ENCODE measurements at places on chromosomes 7 and 10.

DNA sequence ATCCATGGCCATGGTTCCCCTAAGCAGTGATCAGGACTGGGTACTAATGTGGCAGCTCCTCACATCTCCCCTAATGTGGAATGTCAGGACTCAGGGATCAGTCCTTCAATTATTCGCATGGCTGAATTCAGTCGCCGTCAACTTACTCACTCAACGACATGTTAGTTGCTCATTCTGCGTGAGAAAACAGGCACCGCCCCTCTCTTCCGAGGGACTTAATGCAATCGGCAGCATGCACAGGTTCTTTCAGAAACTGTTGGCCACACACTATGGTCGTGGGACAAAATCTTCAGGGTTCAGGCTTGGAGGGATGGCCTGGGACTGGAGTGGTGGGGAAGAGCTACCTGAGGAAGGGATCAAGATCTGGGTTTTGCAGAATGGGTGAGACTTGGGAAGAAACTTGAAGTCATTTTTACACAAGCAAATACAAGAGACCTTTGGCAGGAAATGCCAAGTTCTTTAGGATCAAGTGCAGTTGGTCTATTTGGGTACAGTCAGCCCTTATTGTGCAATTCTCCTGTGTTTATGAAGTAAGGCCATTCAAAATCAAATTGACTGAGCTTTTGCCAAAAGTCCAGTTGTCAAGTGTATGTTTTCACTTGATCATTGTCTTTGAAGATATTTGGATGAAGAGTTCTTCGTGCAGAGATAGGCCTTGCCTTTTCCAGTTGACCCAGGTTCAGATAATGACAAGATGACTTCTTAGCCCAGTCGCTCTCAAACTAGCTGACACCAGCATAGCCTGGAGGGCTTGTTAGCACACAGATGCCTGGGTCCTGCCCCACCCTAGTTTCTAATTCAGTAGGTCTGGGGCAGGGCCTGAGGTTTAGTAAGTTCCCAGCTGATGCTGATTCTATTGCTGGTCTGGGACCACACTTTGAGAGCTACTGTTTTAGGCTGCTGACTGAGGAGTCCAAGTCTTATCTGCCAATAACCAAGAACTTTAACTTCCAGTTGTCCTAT lies 48.5 kb downstream of the LRRC18 start:
- no peak for DNase-seq

GRCh38 chr10:61001731-61002122 lies 57.7 kb upstream of the RHOBTB1 start:
- no peak for DNase-seq

GRCh38 chr10:12922117-12922900 lies 79.2 kb downstream of the CCDC3 start:
- DNase-seq = no peak

- no peak for DNase-seq
These were observed 920.2 kb downstream of the TYW1 start for GRCh38 chr7:67916571-67917436.

GRCh38 chr7:117023325-117023854 lies 70.1 kb downstream of the ST7 start:
- DNase-seq = no peak

- DNase-seq = no peak
These were observed 120.6 kb downstream of the SAMD9 start for GRCh38 chr7:92997152-92997551.

DNA sequence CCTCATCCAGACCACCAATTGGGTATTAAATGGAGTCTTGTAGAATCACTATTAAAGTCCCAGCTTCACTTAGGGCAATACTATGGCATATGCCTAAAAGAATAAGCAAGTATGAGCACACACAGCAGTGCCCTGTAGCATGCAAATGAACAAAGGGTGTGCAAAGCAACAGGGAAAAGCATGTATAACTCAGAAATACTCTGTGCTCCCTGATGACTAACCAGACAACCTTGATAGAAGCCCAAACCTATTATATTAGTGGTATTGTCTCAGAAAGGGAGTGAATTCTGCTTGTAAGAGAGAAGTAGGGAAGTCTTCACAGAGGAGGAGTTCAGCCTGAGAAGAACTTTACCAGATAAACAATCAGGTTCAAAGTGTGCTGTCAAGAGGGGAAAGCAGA lies 131.2 kb downstream of the DGKI start:
- no peak for DNase-seq

- DNase-seq = no peak
These were observed 921.5 kb downstream of the TYW1 start for GRCh38 chr7:67918158-67918557.

DNA sequence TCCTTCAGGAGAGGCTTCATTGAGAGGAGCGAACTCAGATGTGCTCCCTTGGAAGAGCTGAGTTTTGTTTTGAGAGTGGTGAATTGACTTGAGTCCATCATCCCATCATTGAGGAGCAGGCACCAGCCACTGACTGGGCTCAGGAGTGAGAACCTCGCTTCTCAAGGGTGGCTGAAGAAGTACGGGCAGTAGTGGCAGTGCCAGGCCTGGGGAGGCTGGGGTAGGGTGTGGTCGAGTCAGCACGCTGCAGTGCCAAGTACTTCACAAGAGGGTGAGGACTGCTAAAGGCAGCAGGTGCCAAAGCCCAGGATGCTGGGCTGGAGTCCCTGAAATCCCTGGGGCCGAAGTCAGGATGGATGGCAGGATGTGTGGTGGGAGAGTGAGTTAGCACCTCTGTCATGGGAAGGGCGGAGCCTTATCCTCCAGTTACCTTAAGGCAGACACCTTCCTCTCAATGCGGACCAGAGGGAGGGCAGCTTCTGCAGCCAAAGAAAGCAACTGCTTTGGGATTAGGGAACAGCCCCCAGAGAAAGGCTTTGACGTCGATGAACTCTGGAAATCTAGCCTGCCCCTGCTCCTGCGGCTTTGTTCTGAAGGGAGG lies 210.3 kb downstream of the CAMK1D start:
- DNase-seq = no peak

DNA sequence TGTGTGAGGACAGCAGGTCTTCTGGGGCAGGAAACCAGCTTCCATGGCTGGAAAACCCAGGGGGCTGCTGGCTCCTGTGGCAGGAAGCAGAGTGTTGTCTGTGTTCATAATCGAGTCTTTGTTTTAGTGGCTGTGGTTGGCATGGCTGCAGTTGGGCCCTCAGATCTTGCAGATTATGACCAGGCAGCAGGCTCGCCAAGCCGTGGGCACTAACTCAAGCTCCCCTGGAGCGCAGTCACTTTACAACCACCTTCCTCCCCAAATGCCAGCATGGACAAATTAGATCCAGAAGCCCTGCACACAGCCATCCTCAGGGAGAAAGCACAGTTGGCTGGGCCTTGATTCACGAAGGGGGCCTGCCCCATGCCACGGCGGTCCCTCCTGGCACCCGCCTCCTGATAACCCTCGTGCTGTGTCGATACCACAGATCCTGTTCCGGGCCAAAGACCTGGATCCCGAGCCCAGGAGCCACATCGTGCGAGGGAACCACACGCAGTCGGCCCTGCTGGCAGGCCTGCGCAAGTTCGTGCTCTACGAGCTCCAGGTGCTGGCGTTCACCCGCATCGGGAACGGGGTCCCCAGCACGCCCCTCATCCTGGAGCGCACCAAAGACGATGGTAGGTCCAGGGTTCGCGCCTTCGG lies 552.5 kb upstream of the FOXK1 start:
- no peak for DNase-seq

DNA sequence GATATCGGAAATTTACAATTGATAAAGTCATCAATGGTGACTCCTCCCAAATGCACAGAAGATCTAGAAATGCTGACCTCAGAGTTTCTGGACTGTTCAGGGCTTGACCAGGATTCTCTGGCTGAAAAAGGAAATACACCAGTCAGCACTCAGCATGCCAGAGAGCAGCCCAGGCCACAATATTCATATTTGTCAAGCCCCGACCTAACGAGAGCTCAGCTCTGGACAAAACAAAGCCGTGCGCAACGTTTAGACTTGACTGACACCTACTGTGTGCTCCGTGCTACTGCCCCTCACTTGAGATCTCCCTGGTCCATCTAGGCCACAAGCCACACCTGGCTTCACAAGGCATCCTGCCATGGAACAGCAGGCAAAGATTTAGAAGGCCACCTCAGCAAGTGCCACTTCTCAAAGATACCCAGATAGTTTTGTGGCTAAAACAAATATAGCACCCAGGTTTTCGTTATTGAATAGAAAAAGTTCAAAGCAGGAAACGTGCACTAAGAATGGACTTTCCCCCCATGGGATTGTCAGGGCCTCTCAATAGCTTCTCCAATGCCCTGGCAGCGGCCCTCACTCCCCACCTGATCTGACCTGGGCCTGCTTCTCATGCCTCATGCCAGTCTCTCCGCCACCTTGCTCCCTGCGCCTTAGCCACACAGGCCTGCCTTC lies 218.3 kb downstream of the FAM107B start:
- peak; percentile 49 for DNase-seq

DNA sequence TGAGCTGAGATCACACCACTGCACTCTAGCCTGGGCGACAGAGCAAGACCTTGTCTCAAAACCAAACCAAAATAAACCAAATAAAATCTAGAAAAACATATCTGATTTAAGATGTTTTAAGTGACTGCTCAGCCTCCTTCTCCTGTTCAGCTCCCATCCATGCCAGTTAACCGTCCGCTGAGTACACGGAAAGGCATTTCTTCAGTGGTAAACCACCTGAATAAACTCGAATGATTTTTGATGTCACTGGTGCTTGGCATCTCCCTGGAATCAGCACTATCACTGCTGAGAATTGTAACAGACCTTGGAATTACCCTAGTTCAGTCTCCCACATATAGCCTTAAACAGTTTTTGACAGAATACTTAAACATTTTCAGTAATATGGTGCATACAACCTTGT lies 24.1 kb upstream of the NRCAM start:
- DNase-seq = no peak

- DNase-seq = no peak
These were observed 147.0 kb downstream of the C1GALT1 start for GRCh38 chr7:7329326-7329725.

DNA sequence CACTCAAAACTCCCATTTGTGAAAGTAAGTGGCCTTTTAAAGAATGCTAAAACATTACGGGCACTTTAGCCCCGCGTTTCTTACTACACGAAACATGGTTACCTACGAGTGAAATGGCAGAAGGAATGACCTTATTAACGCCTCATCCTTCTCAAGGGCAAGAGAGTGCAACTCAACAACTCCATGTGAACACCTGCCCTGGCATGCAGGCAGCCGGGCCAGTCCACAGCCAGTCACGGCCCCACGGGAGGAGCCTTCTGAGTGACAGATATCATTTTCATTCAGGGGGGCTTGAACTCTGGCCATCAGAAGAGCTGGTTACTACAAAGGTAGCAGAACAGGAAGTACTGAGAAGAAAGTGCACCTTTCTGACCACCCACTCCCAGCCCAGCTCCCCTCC lies 236.1 kb downstream of the PTPRN2 start:
- DNase-seq = no peak

DNA sequence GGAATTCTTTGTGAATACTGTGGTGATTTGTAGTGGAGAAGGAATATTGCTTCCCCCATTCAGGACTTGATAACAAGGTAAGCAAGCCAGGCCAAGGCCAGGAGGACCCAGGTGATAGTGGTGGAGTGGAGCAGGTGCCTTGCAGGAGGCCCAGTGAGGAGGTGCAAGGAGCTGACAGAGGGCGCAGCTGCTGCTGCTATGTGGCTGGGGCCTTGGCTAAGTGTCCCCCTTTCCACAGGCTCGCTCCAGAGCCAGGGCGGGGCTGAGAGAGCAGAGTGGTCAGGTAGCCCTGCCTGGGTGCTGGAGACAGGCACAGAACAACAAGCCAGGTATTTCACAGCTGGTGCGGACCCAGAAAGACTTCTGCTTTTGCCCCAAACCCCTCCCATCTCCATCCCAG lies 162.9 kb downstream of the EGFR start:
- no peak for DNase-seq

DNA sequence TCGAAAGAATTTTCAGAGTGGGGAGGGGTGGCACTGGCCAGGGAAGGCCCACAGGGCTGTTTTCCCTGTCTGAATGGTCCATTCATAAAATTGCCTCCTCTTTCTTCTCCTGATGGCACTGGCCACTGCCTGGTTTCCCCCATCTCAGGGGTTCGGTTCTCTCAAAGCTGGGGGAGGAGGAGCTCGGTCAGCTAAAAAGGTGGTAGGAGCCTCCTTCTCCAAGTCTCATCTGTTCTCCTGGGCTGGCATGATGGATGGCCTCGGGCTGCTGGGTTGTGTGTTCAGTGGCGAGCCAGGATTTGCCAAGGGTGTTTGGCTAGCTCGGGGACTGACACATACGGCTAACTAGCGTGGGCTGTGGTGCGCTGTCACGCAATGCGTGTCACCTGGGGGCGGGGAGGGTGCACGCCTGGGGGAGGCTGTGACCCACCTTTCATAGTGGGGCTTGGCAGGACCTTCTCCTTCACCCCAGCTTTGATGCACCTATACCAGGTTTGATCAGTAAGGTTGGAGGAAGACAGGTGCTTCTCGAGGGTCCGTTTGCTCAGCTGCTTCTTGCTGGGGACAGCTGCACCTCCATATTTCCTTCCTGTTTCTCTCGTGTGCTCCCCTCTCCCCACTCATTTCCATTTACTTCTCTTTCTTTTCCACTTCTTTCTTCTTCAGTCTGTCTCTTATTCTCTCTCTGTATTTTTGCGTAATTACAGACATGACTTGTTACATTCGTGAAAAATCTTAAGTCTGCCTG lies 36.3 kb downstream of the RBM20 start:
- DNase-seq = no peak

- no peak for DNase-seq
These were observed 10.0 kb downstream of the TLX1 start for GRCh38 chr10:101140950-101141615.

DNA sequence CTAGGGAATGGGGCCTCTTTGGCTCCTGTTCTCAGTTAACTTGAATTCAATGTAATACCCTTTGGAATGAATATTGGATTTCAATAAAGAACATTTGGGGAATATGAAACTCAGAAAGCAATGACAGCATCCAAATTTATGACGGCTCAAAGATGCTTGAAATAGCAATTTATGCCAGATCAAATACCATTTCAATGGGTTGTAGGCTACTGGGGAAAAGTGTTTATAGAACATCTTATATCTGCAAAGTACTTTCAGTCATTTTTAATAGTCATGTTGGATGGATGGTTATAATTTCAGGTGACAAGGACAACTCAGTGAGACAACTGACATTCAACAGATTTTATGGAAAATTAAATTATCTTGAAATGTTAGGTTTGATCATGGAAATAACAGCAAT lies 772.7 kb downstream of the PHTF2 start:
- no peak for DNase-seq

- DNase-seq = no peak
These were observed 80.0 kb downstream of the SDK1 start for GRCh38 chr7:3380886-3381685.

GRCh38 chr7:44700322-44700721 lies 48.3 kb upstream of the ZMIZ2 start:
- no peak for DNase-seq

- no peak for DNase-seq
These were observed 32.7 kb upstream of the NPVF start for GRCh38 chr7:25260862-25261494.

DNA sequence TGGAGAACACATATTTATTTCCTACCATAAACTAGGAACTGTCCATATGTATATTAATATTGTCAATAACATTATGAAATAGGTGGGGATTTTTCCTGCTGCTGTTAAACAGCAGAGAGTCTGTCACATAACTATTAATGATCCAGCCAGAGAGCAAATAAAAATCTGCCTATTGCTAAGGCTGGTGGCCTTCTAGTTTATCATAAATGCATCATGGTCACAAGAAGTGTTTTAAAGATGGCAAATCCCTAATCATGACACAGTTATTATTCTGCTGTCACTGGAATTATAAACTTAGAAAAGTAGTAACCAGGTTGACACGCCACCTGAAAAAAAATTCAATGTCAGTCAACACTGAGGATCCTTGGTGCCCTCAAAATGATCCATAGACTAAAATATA lies 132.3 kb downstream of the HGF start:
- no peak for DNase-seq

GRCh38 chr10:26621889-26622711 lies 75.4 kb upstream of the PDSS1 start:
- peak; percentile 48 for DNase-seq

Measured in activated CD4-positive, alpha-beta T cell treated with anti-CD3 and anti-CD28 coated beads, Interleukin-2, amount 50 U/mL, for 48 hours (primary cell).